ENCODE measurements at places on chromosomes 16 and 17.

- no peak for DNase-seq
These were observed 7.6 kb downstream of the ATXN1L start for GRCh38 chr16:71853413-71853812.

DNA sequence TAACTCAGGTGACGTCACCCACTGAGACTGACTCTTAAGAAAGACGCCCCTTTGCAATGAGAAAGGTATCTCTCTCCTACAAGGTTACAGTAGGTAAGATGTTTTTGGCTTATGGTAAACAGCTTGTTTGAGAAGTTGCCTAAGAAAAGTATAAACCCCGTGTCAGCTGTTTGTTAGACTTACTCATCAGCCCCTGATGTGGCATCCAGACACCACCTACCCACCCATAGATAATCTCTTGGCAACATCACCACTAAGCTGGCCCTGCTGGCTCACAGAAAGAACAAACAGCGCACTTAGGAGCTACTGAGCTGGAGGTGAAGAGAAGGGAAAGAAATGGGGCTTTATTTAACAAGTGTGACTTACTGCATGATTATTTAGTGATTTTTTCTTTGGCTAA is 121.0 kb downstream of the PARN start:
- DNase-seq: no peak

DNA sequence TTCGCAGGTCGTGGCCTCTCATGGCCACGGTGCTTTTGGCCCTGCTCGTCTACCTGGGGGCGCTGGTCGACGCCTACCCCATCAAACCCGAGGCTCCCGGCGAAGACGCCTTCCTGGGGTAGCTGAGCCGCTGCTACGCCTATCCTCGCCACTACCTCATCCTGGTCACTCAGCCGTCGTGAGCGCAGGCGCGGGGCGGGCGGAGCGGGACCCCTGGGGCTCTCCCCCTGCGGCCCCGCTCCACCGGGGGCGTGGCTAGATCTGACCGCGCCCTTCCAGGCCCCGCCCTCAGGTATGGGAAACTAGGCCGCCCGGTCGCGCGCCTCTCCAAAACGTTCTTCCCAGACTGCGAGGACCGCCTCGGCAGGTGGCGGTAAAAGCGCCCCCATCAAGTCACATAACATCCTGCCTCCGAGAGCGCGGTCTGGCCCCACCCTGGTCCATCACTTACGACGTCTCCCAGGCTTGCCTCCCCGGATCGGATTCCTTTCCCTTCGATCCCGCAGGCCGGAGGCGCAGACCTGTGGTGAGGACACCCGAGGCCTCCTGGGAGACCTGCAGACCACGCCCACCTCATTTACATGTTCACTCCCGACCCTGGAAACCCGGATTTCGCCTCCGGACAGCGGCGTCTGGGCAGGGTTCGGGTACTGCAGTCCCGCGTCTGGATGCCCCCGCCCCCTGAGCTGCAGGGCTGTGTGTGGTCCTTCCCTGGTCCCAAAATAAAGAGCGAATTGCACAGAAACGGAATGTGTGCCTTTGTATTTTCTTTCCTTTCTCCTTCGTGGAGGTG is 91.5 kb upstream of the TMEM97 start:
- DNase-seq: peak; percentile 89

- DNase-seq: no peak
These were observed 100.2 kb upstream of the FOXF1 start for GRCh38 chr16:86410081-86410480.

GRCh38 chr17:64036198-64036922 is 15.9 kb upstream of the ICAM2 start:
- DNase-seq: peak; percentile 72

GRCh38 chr17:30134551-30134950 is 17.9 kb downstream of the NSRP1 start:
- DNase-seq: no peak

DNA sequence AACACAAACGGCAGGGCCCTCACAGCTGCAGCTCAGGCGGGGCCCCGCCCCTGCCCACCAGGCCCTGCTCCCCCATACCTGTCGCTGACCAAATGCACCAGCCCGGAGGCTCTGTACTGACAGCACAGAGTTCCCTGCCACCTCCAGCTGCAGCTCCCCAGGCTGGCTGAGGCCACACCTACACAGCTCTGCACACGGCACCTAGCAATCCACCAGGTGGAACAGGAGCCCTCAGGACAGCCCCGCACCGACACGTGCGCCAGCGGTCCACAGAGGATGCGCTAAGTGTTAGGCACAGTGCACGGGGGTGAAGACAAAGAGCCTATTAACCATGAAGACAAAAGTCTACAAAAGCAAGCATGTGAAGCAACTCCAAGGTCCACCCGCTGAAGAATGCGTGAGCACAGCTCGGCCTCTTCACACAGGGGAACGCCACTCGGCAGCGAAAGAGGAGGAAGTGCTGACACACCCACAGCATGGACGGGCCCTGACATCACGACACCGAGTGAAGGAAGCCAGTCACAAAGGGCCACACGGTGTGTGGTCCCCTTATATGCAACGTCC is 5.4 kb downstream of the ZCCHC14 start:
- peak; percentile 57 for DNase-seq

DNA sequence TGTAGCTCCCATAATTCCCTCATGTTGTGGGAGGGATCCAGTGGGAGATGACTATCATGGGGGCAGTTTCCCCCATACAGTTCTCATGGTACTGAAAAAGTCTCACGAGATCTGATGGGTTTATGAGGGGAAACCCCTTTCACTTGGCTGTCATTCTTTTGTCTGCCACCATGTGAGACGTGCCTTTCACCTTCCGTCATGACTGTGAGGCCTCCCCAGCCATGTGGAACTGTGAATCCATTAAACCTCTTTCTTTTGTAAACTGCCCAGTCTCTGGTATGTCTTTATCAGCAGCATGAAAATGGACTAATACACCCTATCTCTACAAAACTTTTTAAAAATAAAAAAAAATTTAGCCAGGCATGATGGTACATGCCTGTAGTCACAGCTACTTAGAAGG is 6.2 kb upstream of the C17orf113 start:
- DNase-seq: no peak

GRCh38 chr17:17119533-17119932 is 77.3 kb downstream of the MPRIP start:
- DNase-seq: no peak

Data from iPS DF 19.7 (cell line).